ENCODE measurements at places on chromosomes 13 and 19. TPM values are rescaled to one million over a fixed set of nuclear protein-coding genes. Genes with fewer than 3 reads are reported as not detected.

The CEACAM20 gene
- total RNA-seq: not detected

The CEBPG gene
- total RNA-seq: 37.3 TPM

The MEDAG gene
- total RNA-seq: not detected

The NRTN gene
- total RNA-seq: 0.38 TPM

The KLK7 gene
- total RNA-seq: not detected
